NCI-H1417 treated with DMSO at 0.1 percent for 48 hours (cell line): ENCODE measurements at places on chromosomes 5 and 9.

GRCh38 chr5:57221049-57221568 is 47.2 kb downstream of the GPBP1 start:
- DNase-seq = peak; percentile 4

GRCh38 chr5:97046270-97046982 is 96.0 kb downstream of the LIX1 start:
- DNase-seq = no peak

DNA sequence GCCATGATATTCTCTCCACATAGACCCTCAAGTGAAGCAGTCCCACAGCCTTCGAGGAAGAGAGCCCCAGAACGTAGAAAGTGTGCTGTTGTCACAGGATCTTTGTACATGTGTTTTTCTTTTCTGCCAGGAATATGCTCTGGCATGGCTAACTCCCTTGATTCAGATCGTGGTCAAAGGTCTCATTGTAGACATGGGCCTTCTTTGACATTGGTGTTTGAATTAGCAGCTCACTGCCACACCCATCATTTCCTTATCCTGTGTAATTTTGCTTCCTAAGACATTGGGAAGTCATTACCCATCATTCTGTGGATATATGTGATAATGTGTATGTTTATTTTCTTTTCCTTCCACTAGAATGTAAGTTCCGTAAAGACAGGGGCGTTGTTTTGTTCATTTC is 25.5 kb downstream of the MTRR start:
- DNase-seq = no peak

GRCh38 chr5:95563367-95563766 is 8.5 kb downstream of the ARSK start:
- no peak for DNase-seq

DNA sequence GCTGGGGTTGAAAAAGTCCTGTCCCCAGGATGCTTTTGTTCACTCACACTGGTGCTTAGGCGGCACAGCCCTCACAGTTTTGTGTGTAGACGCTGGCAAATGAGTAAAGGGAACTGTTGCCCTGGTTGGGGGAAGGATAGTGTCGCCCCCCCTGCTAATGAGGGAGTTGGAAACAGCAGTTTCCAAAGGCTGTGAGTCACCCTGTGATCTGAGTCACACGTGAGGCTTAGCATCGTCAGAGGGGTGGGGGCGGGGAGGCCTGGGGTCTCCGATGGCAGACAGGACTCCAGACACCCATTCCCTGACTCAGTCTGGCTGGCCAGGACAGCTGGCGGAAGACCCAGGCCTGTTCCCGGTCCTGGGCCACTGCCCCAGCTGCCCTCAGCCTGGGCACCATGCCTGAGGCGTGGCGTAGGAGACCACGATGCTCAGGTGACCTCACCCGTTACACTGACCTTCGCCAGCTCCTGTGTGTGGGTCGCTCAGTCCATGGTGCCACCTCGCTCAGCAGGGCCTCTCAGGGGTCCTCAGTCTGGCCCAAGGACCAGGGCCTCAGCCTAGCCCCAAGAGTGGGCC is 2.9 kb downstream of the DNAJB5 start:
- DNase-seq = no peak

GRCh38 chr5:155897761-155898160 is 429.2 kb upstream of the SGCD start:
- no peak for DNase-seq

- DNase-seq = no peak
Observed at GRCh38 chr9:111997831-111998230, 101.2 kb downstream of the UGCG start.

DNA sequence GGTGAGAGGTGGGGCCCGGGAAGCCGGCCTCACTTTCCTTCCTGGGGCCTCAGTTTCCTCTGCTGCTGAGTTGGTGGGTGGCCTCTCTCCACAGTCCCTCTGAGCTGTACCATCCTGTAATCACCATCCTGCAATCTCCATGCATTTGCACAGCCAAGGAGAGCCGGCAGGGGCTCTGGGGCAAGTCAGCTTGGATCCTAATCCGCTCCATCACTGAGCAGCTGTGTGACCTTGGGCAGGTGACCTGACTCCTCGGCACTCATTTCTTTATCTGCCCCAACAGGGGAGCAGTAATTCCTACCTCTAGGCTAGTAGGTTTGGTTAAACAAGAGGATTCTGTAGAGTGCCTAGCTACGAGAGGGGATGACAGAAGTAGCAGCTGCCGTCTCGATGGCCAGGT is 88.2 kb upstream of the ZNF618 start:
- DNase-seq = no peak

DNA sequence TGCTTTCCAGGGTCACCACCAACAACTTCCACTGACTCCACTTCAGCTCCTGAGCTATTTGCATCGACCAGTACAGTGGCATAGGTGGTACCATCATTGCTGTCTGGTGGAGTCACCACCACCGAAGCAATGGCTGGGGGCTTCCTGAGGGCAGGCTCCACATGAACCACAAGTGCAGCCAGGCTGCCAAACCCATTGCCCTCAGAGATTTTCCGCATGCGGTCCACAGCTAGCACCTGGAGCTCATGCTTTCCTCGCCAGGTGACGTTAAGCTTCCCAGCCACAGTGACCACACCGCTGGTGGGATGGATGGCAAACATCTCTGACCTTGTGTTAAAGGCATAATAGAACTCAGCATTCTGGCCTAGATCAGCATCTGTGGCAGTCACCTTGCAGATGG is 23.1 kb downstream of the FAT2 start:
- DNase-seq = no peak

DNA sequence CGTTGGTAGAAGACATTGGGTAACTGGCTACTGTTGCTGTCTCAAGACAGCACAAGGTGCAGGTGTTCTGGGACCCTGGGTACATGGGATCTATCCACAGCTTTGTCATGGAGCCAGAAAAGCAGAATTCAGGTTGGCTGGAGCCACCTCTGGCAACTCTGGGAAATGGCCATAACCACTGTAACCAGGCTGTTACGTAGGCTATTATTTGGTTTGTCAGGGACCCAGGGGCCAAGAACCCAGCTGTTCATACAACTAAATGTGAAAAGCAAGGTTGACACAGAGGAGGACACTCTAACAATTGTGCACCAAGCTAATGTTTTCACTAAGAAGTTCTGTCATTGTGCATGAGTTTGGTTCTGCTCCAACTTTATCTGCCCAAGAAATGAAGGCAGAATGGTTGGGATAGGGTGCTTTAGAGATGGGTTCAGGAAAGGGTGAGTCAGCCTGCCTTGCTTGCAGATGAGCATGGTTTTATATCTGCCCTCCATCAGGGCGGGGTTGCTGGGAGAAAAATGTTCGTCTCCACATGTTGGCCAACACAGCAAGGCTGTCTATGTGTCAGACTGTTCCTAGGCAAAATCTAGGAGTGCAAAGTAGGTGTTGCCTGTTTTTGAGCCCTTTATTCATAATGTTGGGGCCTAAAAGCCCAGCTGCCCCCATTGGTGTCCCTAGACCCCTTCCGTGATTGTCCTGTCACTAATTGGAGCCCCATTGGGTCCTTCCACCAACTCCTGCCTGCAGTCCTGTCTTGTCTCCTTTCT is 131.3 kb upstream of the DAP start:
- no peak for DNase-seq

DNA sequence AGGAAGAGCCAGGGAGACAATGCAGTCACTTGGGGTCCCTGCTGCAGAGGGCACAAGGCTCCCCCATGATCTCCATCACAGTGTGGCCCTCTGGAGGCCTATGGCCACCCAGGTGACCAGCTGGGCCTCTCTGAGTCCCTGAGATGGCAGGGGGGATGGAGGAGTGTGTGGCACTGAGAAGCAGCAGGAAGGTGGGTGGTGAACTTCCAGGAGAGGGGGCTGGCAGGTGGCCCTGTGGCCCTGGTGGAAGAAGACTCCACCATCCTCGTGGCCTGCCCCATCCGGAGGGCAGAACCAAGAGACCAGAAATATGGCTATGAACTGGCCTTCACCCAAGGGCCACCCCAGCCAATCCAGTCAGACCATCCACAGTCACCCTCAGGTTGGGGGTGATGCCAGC is 31.7 kb upstream of the AFAP1L1 start:
- DNase-seq = no peak

DNA sequence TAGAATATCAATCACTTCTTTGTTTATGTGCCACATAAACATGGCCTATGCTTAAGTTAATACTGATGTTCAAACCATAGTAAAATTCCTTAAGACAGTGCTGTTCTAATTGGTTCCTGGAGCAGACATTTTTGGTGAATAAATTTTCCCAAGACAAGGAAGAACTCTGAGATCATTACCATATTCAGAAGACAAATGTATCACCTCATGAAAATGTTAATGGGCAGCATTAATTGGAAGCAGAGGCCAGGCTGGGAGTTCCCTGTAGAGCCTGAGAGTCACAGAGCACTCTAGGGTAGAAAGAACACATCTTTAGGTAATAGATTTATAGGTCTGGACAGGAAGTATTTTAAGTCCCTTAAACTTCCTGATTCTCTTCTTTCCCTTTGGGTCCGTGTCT is 240.2 kb downstream of the MAN2A1 start:
- no peak for DNase-seq

DNA sequence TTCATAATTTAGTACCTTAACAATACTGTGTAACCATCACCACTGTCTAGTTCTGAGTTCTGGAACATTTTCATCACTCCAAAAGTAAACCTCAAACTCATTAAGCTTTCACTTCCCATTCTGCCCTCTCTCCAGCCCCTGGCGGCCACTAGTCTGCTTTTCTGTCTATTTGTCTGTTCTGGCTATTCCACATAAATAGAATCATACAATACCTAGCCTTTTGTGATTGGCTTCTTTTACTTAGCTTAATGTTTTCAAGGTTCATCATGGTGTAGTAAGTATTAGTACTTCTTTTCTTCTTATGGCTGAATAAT is 138.7 kb downstream of the RAPGEF6 start:
- no peak for DNase-seq

- DNase-seq = no peak
Observed at GRCh38 chr9:93343663-93344062, 107.8 kb upstream of the FAM120A start.

DNA sequence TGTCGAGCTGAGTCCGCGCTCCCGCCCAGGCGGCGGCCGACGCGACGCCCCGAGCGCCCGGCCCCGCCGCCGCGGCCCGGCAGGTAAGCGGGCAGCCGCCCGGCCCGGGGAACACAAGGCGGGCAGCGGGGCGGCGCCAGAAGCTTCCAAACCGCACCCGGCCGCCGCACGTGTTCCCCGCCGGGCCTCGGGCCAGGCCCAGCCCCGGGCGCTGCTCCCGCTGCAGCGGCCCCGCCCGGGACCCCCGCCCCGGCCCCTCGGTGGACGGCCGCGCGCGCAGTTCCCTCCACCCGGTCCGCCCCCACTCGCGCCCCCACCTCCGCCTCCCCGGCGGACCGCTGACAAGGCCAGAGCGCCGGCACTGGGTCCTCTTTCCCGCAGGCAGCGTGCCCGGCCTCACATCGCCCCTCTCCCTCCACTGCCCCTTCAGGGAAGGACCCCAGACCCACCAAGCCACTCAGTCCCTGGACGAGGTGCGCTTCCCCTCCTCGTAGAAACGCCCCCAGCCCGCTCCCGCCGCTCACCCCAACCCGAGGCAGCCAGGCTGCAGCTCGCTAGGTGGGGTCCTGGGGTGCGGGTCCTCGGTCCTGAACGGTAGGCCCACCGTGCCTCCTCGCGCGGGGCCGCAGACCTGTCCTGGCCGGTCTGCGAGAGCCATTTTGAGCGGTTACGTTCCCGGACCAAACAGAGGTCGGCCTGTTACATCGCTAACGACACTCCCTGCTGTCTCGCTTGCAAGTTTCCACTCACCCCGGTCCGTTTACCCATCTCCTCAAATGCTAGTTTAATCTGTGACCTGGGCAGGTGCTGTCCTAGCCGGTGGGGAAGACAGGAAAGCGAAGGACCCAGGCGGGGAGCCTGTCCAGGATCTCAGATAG is 475 bp downstream of the WDR5 start:
- no peak for DNase-seq

- DNase-seq = no peak
Observed at GRCh38 chr9:114350636-114351401, 21.1 kb downstream of the ORM2 start.

GRCh38 chr9:133285252-133285775 is 10.3 kb upstream of the ABO start:
- DNase-seq = no peak

- no peak for DNase-seq
Observed at GRCh38 chr5:25453500-25453899, 808.7 kb upstream of the CDH10 start.

DNA sequence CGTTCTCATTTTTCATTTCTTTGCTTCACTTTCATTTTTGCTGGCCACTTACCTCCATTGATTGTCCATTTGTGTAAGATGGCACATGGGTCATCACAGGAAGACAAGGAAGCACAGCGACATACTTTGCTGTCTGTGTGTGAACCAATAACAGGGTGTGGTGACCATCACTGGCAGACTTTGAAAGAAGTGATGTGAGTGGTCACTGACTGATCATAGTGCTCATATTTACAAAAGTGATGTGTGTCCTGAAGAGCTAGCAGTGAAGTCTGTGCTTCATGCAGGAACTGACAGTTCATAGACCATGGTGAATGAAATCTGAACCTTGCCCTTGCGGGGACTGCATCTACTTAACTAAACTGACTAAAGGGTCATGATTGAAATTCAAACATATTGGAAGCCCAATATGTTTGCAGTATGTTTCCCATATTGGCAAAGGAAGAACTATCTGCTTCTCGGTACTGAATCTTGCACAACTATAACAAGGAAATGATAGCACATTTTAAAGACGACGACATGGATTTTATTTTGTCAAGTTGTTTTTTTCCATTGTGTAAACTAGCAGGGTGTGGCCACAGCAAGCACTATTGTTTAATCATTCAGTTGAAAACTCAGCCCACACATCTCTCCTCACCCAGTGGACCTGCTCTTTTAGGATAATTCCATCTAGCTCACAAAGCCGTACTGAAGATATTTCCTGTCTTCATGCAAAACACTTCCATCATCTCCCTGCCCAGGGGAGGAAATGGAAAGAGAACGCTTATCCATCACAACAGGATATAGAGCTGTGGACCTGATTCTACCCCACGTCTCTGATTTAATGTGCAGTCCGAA is 232.0 kb upstream of the ANKRD55 start:
- DNase-seq = no peak

GRCh38 chr9:129073404-129073803 is 7.5 kb upstream of the DOLPP1 start:
- DNase-seq = no peak

GRCh38 chr9:12774861-12775678 is at the start of gene LURAP1L:
LURAP1L (plus strand) TSS chr9:12775020; CDS start chr9:12775716, 696 bp downstream.
- DNase-seq = no peak

DNA sequence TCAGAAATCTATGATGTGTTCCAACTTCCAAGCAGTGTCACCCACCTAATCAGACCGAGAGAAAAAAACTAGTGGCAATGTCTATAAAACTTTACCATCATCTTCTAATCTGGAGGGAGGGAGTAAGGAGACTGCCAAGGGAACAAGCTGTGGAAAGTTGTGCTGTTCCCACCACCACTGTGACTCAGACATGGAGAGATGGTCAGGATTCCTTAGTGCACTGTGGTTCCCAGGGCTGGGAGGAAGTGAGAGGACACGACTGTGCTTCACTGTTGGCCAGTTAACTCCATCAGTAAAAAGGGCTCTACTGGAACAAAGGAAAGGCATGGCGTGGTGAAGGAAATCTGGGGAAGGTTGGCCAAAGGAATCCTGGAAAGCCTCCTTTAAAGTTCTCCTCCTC is 18.8 kb downstream of the TICAM2 start:
- no peak for DNase-seq

GRCh38 chr5:543351-543750 is 19.1 kb upstream of the SLC9A3 start:
- DNase-seq = no peak

GRCh38 chr5:129459450-129459776 is 685 bp upstream of the ADAMTS19 start:
- no peak for DNase-seq
